Type B pancreatic cell (in vitro differentiated cells): ENCODE measurements at places on chromosomes 12 and 14.

- no peak for DNase-seq
Measured at GRCh38 chr14:39768589-39768988, 336.4 kb upstream of the FBXO33 start.

- no peak for DNase-seq
Measured at GRCh38 chr14:21626491-21627230, 8.1 kb downstream of the OR10G2 start.

DNA sequence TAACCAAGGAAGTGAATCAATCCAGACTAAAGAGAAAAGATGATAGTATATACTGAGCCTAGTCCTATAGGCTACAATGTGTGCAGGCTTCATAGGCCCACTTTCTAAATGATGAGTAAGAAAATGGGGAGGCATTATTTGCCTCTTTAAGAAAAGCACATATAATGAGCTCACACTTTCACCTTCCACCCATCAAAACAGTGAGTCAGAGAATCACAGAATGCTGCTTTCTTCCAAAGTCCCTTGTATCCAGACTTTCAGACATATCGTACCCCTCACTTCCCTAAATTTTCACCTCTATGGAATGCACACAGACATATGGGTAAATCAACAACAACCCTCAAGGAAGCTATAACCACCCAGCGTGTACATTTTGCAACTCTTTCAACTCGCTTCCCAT lies 286.4 kb upstream of the PRKD1 start:
- DNase-seq = no peak

DNA sequence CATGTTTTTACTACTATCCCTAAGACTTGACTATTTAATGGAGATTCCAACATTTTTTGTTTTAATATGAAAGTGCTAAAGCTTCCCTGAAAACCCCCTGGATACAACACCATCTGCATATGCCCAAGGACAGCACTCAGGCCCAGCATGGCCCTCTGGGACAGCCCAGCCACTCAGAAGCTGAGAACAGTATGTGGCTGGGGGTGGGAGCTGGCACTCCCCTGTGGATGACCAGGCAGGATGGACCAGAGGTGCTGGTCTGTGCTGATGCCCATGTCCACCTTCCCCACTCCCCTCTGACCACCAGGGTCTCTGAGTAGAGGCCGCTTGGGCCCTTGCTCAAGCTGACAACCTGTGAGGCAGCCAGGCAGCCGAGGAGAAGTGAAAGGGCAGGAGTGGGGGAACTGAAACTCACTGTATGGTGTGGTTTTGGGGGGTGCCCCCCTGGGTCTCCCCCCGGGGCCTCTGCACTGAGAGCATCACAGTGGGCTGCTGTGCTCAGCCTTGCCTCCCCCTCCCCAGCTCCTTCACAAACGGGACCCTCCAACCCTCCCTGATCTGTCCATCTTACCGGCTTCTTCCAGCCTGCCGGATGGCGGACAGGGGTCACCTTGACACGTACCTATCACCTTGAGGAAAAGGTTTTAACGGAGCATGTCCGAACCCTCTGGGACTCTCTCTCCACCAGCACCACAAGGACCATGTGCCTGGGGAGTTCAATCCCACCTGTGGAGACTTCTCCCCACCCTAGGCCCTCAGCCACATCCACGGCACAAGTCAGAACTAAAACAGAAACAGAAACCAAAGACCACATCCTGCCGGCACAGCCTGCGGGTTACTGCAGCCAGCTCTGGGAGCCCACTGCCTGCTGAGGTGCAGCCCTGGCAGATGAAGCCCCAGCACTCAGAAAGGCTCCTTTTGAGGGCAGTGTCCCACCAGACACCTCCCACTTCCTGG lies at the start of gene TMEM229B:
Gene TMEM229B, minus strand, starts transcription at position 785 of the 957 bp plus-strand sequence. CDS start 14,798 bp downstream, outside the sequence.
- no peak for DNase-seq

GRCh38 chr12:124655048-124655697 lies 87.8 kb upstream of the NCOR2 start:
- DNase-seq = no peak

- no peak for DNase-seq
Measured at GRCh38 chr12:94750864-94751263, 100.5 kb upstream of the TMCC3 start.

DNA sequence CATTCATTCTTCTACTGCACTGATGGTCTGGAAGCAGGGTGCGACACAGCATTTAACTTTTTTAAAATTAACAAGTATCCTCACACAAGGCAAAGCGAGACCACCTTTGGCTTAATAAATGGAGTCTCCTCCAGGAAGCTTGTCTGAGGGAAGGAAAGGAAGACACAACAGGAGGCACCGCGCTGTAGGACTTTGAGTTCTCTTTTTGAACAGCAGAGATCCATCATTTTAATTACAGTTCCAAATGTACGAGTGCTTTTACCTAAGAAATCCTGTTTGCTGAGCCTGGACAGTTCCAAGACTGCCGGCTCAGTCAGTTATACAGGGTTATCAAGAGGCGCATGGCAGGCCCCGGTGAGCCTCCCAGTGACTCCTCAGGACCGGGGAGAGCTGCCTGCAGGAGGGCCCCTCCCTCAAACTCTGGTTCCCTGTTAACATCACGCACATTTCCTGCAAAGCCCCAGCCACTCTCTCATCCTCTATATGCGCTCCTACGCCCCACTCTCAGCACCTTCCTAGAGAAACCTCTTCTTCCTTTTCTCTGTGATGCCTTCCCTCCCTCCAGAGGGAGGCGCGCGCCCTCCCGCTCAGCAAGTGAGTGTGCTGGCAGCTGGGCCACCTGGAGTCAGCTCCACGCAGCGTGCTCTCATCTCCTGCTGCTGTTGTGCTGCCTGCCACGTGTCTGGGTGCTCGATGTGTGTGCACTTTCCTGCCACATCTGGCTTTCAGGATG lies 46.1 kb downstream of the STX2 start:
- no peak for DNase-seq
